KBM-7 (cell line): ENCODE measurements at places on chromosomes 12 and 14.

GRCh38 chr14:49977126-49977841 lies 84.4 kb downstream of the ARF6 start:
- DNase-seq, result peak; percentile 82

DNA sequence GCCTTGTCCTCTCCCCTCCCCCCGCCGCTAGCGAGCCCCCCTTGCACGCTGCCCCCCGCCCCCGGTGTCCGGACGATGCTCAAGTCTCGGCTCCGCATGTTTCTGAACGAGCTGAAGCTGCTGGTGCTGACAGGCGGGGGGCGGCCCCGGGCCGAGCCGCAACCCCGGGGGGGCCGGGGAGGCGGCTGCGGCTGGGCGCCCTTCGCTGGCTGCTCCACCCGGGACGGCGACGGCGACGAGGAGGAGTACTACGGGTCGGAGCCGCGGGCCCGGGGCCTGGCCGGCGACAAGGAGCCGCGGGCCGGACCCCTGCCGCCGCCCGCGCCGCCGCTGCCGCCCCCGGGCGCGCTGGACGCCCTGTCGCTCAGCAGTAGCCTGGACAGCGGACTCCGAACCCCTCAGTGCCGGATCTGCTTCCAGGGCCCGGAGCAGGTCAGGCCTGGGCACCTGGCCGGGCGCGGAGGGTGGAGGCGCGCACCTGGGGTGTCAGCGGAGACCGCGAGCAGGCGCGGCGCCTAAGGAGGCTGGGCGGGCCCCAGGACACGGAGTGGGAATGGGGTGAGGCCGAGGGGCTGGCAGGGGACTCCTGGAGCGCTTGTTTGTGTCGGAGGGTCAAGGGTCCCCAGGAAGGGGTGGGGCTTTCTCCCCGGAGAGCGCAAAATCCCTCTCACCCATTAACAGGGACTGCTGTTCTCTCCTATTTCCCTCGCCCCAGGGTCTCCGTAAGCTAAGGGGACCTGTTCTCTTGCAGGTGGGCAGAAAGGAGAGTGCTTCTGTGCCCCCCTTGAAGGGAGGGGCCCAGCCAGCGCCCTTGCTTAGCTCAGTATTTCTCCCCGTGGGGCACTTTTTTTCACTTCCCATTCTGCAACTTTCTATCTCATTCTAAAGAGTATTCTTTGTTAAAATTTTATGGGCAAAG lies 810 bp downstream of the MARCHF9 start:
- DNase-seq, result no peak

DNA sequence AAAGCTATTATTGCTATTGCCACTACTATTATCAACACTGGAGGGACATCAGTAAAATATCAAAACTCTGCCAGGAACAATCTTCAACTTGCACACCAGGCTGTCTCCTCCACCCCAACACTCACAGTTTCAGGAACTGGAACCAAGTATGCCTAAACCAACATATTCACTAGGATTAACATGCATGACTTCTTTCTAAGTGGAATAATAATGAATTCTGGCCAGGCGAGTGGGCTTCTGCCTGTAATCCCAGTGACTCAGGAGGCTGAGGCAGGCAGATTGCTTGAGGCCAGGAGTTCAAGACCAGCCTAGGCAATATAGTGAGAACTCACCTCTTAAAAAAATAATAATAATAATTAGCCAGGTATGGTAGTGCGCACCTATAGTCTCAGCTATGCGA lies 58.1 kb downstream of the TBX5 start:
- no peak for DNase-seq

GRCh38 chr12:2642896-2643425 lies 151.8 kb upstream of the FKBP4 start:
- DNase-seq, result no peak

GRCh38 chr14:99174081-99174769 lies 97.8 kb downstream of the BCL11B start:
- DNase-seq, result no peak

- no peak for DNase-seq
These were observed 56.7 kb downstream of the C14orf132 start for GRCh38 chr14:96095581-96096476.

- DNase-seq, result no peak
These were observed 236.6 kb downstream of the C12orf75 start for GRCh38 chr12:105567061-105567460.

- peak; percentile 54 for DNase-seq
These were observed 110.6 kb upstream of the AMIGO2 start for GRCh38 chr12:47190271-47190750.

DNA sequence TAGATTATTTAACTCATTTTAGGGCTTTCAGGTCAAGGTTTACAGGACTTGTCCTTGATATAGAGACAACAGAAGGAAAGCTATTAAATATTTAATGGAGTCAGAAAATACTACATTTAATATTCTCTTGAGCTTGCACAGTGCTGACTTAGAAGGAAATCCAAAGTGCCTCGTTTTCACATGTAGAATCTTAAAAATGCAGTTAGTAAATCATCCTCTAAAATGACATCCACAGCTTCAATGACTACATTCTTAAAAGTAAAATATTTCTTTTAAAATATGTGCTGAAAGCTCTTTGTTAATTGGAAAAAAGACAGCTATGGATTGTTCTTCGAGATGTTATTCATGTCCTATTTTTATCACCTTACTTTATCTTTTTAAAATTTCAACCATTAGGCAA lies 146.9 kb downstream of the KCNC2 start:
- no peak for DNase-seq

- no peak for DNase-seq
These were observed 14.4 kb downstream of the NEUROD4 start for GRCh38 chr12:55034218-55034617.

GRCh38 chr14:64612021-64612380 lies 62.2 kb downstream of the PPP1R36 start:
- DNase-seq, result no peak

GRCh38 chr12:106598003-106598402 lies 15.2 kb downstream of the RFX4 start:
- DNase-seq, result no peak

GRCh38 chr12:49706351-49707127 lies 666 bp downstream of the FMNL3 start:
- peak; percentile 4 for DNase-seq

DNA sequence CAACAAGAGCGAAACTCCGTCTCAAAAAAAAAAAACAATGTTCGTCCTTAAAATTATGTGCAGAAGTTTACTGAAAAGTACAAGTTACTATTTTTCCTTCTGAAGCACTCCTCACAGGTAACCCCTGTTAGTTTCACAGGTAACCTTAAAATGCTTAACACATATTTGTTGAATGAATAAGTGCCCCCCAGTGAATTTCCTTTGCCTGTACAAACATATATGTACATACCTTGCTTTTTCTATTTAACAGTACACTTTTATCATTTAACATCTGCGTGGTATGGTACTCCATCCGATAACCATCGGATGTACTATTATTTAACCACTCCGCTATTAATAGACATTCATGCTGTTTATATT lies 1.4 kb upstream of the RAB35 start:
- no peak for DNase-seq

GRCh38 chr14:24908592-24909236 lies 141.2 kb downstream of the STXBP6 start:
- no peak for DNase-seq

DNA sequence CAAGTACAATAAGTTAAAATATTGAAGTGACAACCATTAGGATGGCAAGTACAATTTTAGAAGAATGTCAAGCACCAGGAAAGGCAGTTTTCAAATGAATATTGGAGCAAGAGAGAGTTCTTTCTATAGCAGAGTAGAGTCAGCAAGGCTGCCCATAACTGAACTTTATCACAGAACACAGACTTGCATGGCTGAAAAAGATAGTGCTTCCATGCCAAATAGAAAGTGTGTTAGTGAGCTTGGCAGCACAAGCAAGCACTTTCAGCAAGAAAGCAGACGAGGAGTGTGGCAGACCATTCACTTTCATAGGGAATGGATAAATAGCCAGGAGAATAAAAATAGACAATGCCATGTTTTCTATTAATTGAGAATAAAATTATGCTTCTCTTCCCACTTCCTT lies 647.0 kb upstream of the MGAT4C start:
- no peak for DNase-seq

- peak; percentile 91 for DNase-seq
These were observed 46.0 kb downstream of the SH2B3 start for GRCh38 chr12:111451649-111452129.

DNA sequence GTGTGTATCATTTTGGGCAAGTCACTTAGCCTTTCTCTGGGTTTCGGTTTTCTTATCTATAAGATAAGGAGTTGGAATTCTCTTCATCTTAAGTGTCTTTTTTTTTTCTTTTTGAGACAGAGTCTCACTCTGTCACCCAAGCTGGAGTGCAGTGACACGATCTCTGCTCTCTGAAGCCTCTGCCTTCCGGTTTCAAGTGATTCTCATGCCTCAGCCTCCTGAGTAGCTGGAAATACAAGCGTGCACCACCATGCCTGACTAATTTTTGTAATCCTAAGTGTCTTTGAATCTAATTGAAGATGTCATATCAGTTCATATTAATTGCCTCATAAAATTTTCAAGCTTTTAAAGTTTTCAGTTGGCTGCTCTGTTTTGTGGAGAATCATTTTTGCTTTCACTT lies 4.0 kb downstream of the SRGAP1 start:
- DNase-seq, result no peak

DNA sequence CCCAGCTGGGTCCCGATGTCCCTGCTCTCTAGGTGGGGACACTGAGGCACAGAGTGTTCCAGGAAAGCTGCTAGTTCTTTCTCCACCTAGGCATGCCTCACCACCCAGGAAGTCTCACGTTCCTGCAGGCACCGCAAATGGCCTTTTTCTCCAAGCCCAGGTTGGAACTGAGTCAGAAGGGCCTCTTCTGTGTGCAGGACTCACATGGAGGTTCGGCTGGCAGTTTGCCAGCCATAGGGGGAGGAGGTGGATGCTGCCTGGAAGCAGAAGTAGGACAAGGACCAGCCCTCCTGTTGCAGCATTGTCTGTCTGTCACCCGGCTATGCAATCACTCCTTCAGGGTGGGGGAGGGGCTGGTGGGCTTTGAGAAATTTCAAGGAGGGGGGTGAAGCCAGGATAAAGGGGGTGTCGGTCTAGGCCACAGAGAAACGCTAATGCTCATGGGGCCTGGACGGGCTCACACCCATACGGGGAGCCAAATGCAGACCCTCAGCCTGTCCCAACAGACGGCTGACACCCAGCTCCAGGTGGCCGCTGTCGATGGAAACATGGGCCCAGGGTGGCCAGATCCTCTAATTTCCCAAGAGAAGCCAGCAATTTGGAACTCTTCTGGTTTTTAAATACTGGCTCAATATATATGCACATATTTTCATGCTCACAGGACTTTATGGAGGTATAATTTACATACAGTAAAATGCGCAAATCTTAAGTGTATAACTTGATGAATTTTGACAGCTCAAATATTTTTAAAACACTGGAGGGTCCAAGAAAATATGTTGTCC lies 120.5 kb downstream of the PHETA1 start:
- DNase-seq, result peak; percentile 17

DNA sequence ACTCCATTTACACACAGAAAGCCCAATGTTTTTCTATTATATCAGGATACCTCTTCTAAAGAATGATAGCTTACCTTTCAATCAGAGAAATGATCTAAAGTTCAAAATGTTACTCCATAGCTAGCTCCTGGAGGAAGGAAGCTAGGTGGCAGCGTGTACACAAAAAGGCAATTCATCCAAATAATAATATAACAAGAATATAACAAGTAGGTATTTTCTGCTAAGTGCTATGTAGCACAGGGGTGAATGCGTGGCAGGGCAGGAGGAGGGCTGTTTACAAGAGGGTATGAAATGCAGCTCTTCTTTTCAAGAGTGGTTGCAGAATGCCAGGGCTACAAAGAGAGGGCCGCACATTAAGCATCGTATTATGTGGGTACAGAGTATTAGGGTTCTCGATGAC lies 663 bp upstream of the SNAPC1 start:
- DNase-seq, result no peak

- DNase-seq, result no peak
These were observed 89.2 kb downstream of the ARF6 start for GRCh38 chr14:49982082-49982481.

DNA sequence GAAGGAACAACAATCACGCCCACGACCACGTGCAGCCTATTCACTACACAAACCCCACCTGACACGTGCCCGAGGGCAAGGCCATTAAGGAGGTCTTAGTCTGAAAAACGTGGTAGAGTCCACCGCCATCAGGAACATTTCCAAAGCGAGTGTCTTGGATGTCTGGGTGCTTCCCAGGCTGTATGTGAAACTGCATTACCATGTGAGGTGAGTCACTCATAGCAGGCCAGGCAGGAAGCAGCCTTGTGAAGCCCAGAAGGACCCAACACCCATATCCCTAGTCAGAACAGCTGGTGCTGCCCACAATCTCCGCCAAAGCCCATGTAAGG lies 3.3 kb upstream of the KRT79 start:
- DNase-seq, result no peak

DNA sequence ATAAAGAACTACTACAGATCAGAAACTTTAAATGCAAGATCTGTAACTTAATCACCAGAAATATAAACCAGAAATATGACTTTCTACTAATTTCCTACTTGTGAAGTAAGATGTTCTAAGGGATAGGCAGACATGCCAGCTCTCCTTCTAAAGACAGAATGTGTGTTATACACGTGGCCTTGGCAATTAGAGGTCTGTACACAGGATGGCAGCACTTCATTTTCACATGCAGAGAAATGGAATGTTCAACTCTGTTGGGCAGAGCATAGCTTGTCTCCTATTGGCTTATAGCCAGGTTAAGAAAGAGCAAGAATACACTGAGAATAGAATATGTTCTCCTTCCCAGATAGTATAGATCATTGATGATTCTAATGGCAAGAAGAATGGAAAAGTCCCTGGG lies 403.8 kb downstream of the DAD1 start:
- no peak for DNase-seq

DNA sequence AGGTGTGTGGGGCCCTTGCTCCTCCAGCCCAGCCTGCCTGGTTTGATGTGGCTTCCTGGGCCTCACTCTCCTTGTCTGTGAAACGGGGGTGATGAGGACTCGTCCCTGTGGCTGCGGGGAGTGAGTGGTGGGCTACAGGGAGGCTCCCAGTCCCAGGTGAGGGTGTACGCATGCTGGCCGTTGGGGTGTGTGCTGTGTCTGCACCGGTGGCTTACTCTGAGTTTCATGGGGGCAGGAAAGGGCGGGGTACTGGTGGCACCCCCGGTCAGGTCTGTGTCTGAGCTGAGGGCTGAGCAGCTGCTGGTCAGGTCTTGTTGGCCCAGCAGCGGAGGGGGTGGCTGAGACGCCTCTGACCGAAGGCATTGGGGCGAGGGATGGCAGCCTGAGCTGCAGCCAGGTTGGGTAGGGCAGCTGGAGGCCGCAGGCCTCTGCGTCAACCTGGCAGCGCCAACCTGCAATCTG lies 11.2 kb downstream of the ULK1 start:
- DNase-seq, result no peak

GRCh38 chr12:12889701-12890100 lies 1.7 kb upstream of the GPRC5A start:
- no peak for DNase-seq

- peak; percentile 72 for DNase-seq
These were observed 5.9 kb downstream of the GPR84 start for GRCh38 chr12:54358191-54358944.

- DNase-seq, result peak; percentile 82
These were observed 26.3 kb downstream of the ANAPC5 start for GRCh38 chr12:121325922-121326396.
